Dermis lymphatic vessel endothelial cell (primary cell): ENCODE measurements at places on chromosomes 1 and 21. TPM values are rescaled to one million over a fixed set of nuclear protein-coding genes. Genes with fewer than 3 reads are reported as not detected.

Gene S100A16
- 456 and 493 TPM in 2 replicates for total RNA-seq

Gene HSD3B2
- not detected in 2 replicates for total RNA-seq

Gene FMOD
- 4.5 and 13.9 TPM in 2 replicates for total RNA-seq

Gene RNF186
- not detected in 2 replicates for total RNA-seq

Gene IGSF9
- not detected in 2 replicates for total RNA-seq

Gene DIO1
- total RNA-seq, result not detected in 2 replicates

Gene B3GALNT2
- total RNA-seq, result 26.8 and 48.6 TPM in 2 replicates

Gene KLF17
- total RNA-seq, result not detected in 2 replicates

Gene SPRR2G
- not detected in 2 replicates for total RNA-seq

Gene AGT
- total RNA-seq, result under 0.01 TPM in 1 of 2 replicates, not detected in the other

Gene LCE1A
- not detected in 2 replicates for total RNA-seq

Gene RO60
- total RNA-seq, result 160 and 192 TPM in 2 replicates

Gene CD101
- 0.76 and 0.95 TPM in 2 replicates for total RNA-seq

Gene FMO1
- total RNA-seq, result not detected in 2 replicates

Gene CSF3R
- total RNA-seq, result not detected in 2 replicates

Gene OXCT2
- 6.1 and 6.5 TPM in 2 replicates for total RNA-seq

Gene EDARADD
- under 0.01 TPM in 1 of 2 replicates, not detected in the other for total RNA-seq

Gene USH2A
- total RNA-seq, result not detected in 2 replicates

Gene CNR2
- total RNA-seq, result not detected in 2 replicates

Gene S100A8
- not detected in 2 replicates for total RNA-seq

Gene ESPN
- total RNA-seq, result 0.22 and 0.69 TPM in 2 replicates

Gene FCRL5
- total RNA-seq, result not detected in 2 replicates

Gene AMPD1
- total RNA-seq, result not detected in 2 replicates

Gene TSPAN2
- 0.98 and 1.8 TPM in 2 replicates for total RNA-seq
